HEK293T (cell line): ENCODE measurements at places on chromosomes 16 and 17.
A peak's percentile ranks its signal among the peaks of the same experiment; 100 is the strongest.

- no peak for DNase-seq
Observed at GRCh38 chr16:27421961-27422740, 20.2 kb downstream of the IL21R start.

- DNase-seq = peak; percentile 70
Observed at GRCh38 chr17:44095647-44096496, 25.3 kb downstream of the G6PC3 start.

DNA sequence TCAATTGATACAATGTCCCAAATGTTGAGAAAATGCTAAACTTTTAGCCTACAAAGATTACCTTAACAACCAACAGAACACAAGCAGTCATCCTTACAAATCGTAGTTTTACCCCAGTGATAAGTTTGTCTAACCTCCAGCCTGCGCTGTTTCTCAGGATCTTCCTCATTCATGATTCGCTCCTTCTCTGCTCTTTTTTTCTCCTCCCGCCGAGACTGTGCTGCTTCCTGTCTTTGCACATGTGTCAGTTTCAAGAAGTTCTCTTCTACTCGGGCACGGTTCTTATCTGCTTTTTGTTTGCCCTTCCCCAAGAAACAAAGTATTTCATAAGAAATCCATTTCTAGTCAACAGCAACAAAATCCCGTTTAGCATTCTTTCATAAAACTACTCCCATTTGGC is 10.2 kb upstream of the STRADA start:
- DNase-seq = no peak

- DNase-seq = no peak
Observed at GRCh38 chr16:87953308-87954215, 2.3 kb downstream of the BANP start.

DNA sequence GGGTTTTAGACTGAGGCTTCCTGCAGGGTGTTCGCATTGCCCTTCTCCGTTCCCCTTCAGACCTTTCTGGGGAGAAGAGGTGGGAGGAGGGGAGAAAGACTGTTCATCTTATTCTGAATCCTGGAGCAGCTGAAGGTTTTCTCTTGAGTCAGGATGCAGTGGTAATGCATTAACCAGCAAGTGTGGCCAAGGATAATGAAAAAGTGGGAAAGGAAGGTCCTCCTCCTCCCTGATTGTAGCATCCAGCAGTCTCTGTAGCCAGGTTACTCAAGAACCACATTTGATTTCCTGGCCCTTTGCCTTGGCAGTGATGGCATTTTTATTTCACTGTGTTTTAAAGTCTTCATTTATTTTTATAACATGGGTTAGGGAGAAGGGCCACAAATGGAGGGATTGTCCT is 59.1 kb downstream of the CYLD start:
- no peak for DNase-seq

- DNase-seq = no peak
Observed at GRCh38 chr16:52785653-52786052, 238.7 kb upstream of the TOX3 start.

GRCh38 chr16:9462984-9463383 is 371.5 kb downstream of the HAPSTR1 start:
- no peak for DNase-seq

DNA sequence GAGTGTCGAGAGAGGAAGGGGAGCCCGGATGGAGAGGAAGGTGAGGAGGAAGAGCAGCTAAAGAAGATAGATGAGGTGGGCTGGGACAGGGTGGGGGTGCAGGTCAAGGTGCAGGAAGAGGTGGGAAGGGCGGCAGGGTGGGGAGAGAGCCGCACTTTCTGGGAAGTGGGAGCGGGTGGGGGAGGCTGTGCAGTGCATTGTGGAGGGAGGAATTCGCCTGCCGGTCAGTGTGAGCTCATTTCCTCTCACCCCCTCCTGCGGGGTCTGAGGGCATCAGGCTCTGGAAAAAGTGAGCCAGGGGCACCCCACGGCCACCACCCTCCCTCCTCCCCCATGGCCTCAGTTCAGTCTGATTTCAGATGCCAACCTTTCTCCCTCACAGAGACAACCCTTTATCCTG is 2.5 kb upstream of the ARHGAP23 start:
- DNase-seq = no peak

DNA sequence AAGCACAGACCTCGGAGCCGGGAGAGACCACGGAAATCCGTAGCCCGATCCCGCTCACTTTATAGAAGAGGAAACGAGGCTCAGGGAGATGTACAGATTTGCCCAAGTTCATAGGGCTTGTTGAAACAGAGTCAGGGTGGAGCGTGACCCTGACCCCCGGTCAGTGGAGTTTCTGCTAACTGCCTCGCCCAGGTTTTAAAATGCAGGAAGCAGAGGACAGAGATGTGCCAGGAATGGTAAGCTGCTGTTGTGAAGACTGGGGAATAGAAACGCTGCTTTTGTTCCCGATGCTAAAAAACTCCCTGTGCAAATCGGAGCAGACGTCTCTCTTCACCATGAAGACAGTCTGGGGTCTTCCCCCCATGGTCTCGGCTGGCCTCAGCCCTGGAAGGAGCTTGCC is 403.0 kb downstream of the SEC14L1 start:
- no peak for DNase-seq

- no peak for DNase-seq
Observed at GRCh38 chr17:35373534-35373983, at the start of gene SLFN11. SLFN11 (minus strand) TSS chr17:35373621; CDS start chr17:35363807, 9,814 bp downstream.

DNA sequence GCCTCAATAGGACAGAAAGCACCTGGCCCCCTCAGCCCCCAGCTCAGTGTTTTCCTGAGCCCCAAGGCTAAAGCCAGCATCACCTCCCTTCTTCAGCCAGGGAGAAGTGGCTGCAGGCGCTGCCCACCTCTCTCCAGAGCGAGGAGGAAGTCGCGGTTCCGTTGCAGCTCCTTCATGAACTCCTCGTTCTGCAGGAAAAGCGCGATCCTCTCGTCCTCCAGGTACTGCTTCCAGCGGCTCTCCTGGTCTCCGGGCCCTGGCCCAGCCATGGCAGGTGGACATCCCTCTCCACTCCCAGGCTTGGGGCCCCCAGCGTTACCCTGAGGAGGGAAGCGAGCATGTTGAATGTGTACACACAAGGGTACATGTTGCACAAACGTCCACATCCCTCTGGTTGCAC is 22.7 kb upstream of the MRPS23 start:
- no peak for DNase-seq

GRCh38 chr17:1992541-1992940 is 32.6 kb downstream of the RTN4RL1 start:
- DNase-seq = no peak

GRCh38 chr16:53730693-53731092 is 26.7 kb downstream of the FTO start:
- no peak for DNase-seq

DNA sequence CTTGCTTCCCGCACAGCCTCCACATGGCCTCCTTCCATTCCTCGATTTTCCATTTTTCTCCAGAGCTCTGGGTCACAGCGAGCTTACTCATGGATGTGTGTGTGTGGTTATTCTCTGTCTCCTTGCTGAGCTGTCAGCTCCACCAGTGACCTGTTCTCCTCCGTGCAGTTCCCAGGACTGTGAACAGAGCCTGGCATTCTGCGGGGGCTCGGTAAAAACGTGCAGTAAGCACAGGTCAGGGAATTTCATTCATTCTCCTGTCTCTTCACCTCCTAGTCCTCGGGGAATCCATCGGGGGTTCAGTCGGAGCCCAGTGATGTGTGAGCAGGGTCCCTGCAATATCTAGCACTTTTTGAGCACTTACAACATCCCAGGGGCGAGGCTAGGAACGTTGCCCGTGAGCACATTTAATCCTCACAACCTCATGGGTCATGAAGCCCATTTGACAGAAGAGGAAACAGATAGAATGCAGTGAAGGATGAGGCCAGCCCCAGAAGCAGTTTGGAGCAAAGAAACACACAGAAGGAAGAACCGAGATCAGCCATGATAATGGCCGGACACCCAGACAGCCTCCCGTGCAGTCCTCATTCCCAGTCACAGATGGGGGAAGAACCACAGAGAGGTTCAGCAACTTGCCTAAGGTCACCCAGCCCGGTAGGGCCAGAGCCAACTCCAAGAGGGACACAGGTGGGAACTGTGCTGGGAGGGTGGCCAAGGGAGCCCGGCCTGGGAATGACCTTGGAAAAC is 183.2 kb upstream of the GSE1 start:
- DNase-seq = no peak

- DNase-seq = no peak
Observed at GRCh38 chr17:3956983-3957382, 7.3 kb downstream of the ATP2A3 start.

- DNase-seq = no peak
Observed at GRCh38 chr16:30349675-30350074, 5.4 kb downstream of the CD2BP2 start.

- no peak for DNase-seq
Observed at GRCh38 chr16:71414038-71414437, 27.8 kb downstream of the TLE7 start.

GRCh38 chr17:983921-984320 is 4.3 kb upstream of the NXN start:
- DNase-seq = no peak

DNA sequence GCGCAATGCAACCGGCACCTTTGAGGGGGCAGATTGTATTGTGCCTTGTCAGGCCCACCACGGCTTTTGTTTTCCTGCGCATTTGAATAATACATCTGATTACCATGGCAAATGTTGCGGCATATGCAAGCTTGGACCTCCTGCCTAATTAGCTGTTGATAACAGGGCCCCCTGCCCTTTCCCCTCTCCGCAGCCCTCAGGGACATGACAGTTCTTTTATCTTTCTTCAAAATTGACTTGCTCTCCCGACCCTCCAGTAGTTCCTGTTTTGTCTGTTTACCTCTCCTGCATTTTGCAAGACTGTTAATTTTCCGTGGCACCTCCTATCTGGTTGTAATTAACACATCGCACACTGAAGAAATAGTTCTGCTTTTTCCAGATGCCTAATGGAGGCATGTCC is 86.8 kb downstream of the RBFOX1 start:
- no peak for DNase-seq

DNA sequence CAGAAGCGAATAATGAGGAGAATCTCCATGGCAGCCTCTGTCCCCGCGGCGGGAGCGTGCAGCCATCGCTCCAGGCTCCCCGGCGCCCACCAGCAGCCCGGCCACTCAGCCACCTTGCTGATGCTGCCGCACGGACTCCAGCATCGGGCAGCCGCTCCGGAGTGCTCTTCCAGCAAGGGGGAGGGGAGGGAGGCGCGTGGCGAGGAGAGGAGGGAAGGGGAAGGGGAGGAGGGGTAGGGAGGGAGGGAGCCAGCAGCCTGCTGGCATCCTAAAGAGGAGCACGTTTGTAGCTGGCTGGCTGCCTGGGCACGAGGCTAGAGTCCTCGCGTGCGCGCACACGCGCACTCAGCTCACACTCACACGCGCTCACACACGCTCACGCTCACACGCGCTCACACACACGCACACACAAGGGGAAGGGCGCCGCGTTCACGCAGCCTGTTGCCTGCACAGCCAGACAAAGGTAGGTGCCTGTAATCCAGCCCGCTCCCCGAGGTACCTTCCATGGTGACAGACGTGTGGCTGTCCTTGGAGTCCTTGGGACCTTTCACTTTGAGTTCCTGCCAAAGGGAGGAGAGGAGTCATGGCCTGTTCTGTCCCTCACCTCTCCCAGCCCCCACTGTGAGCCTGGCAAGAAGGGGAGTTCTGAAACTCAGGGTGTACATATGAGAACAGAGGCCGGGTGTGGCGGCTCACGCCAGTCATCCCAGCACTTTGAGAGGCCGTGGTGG is 82.1 kb downstream of the TIMM22 start:
- DNase-seq = no peak

- DNase-seq = peak; percentile 95
Observed at GRCh38 chr17:15999141-15999973, at the start of the genes TTC19 and ZSWIM7. TTC19 (plus strand) TSS chr17:15999824; CDS start chr17:15999849, 25 bp downstream. ZSWIM7 (minus strand) TSS chr17:15999704; CDS start chr17:15999594, 110 bp downstream.

GRCh38 chr16:19835968-19836421 is 48.7 kb downstream of the GPRC5B start:
- DNase-seq = no peak

GRCh38 chr16:20349615-20350014 is 2.9 kb downstream of the UMOD start:
- no peak for DNase-seq

- DNase-seq = no peak
Observed at GRCh38 chr16:73231379-73231778, 183.5 kb upstream of the ZFHX3 start.

DNA sequence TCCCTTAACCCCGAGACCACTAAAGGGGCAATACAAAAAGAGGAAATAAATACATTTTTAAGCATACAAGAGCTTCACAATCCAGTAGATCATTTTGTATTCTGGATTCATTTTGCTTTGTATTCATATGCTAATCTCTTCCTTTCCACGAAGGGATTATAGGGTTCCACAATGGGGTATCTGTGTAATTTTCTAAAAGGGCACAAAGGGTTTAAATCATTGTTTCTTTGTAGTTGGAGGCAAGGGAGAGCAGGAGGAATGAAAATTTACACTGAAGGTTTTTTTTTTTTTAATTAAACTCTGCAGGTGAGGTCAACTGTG is 592 bp upstream of the NUFIP2 start:
- DNase-seq = no peak

GRCh38 chr17:9414471-9414870 is 161.1 kb downstream of the STX8 start:
- no peak for DNase-seq

- no peak for DNase-seq
Observed at GRCh38 chr16:3223913-3224515, 10.9 kb downstream of the ZNF200 start.

GRCh38 chr17:77442976-77443747 is 302.4 kb downstream of the SEC14L1 start:
- DNase-seq = no peak

DNA sequence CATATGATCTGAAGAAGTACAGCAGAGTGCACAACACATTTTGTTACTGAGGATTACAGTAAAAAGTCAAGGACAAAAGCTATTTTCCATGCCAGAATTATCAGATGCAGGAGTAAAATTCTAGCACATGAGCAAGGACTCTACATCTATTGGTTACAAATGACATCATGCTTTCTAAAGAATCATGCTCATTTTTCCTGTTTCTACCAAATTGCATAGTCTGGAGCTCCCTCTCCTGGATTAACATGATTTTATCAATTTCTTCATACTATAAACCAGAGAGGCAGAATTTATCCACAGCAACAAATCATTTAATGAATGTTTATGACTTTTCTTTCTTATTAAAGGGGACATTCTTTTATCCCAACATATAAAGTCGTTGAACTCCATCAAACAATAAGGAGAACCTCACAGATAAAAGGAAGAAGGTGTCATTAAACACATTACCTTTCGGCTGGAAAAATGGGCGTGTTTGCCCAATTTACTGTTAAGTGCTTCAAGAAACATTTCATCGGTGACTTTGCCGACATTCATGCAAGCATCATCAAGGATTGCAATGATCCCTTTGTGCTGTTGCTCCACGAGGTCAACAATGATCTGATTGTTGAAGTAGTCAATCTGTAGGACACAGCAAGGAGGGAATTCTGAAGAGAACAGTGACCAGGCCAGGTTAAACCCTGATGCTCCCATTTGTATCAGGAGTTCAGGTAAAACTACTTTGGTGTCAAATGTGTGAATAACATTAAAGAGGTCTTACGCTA is 121.7 kb downstream of the MYO1D start:
- DNase-seq = peak; percentile 24
